ENCODE measurements at places on chromosomes 16 and 17. TPM values are rescaled to one million over a fixed set of nuclear protein-coding genes. Genes with fewer than 3 reads are reported as not detected.
A peak's percentile ranks its signal among the peaks of the same experiment; 100 is the strongest.

The GCSH gene
- total RNA-seq = 8.6 TPM

The KCNH6 gene
- not detected for total RNA-seq

The SHBG gene
- total RNA-seq = not detected

The SOCS1 gene
- 176 TPM for total RNA-seq

The CYGB gene
- 0.37 TPM for total RNA-seq

The SGCA gene
- not detected for total RNA-seq

- no peak overlapping the region for H3K27ac ChIP-seq
- H3K4me1 ChIP-seq = no peaks in the 10 kb centered on the region
- DNase-seq = no peak
- H3K27me3 ChIP-seq = peaks cover 3% of the 10 kb centered on the region
- H3K36me3 ChIP-seq = no peaks in the 10 kb centered on the region
These were observed 11.8 kb upstream of the MLYCD start for GRCh38 chr16:83887080-83887479.

- no peak for DNase-seq
- H3K27me3 ChIP-seq = peaks cover 3% of the 10 kb centered on the region
- no peak overlapping the region for H3K27ac ChIP-seq
- no peak overlapping the region for H3K4me3 ChIP-seq
- no peaks in the 10 kb centered on the region for H3K36me3 ChIP-seq
These were observed 23.1 kb downstream of the PRDM7 start for GRCh38 chr16:90053902-90054500.

- H3K27me3 ChIP-seq = no peaks in the 10 kb centered on the region
- H3K4me3 ChIP-seq = no peak overlapping the region
- no peaks in the 10 kb centered on the region for H3K4me1 ChIP-seq
- H3K27ac ChIP-seq = no peak overlapping the region
These were observed 306.3 kb downstream of the SOX9 start for GRCh38 chr17:72426948-72427760.

DNA sequence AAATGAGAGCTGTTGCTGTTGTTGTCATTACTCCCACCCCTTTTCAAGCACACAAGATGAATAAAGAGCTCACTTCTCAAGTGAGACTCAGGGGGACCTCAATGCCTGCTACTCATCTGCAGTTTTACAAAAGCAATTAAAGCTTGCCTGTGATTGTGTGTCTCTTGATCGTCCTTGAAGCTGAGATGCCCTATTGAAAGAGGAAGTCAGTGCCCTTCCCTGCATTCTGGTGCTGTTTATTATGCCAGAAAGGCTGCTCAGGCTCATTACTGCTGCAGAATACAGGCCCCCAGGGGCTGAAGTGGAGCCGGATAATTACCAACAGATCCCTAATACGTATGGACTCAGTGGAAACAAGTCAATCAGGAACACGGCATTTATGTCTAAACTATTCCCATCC, 147.2 kb downstream of the HS3ST2 start:
- no peak overlapping the region for H3K4me3 ChIP-seq
- no peaks in the 10 kb centered on the region for H3K36me3 ChIP-seq
- H3K27ac ChIP-seq = no peak overlapping the region
- no peaks in the 10 kb centered on the region for H3K4me1 ChIP-seq

GRCh38 chr17:50274142-50274896, at the start of gene TMEM92:
Gene TMEM92, plus strand, starts transcription at chr17:50274466. Its CDS starts 36 bp downstream, at chr17:50274502.
- DNase-seq = peak; percentile 39
- peaks cover 38% of the 10 kb centered on the region for H3K27me3 ChIP-seq
- H3K27ac ChIP-seq = no peak within 1 kb of the TSS
- peaks cover 13% of the 10 kb centered on the region for H3K4me1 ChIP-seq

- H3K4me1 ChIP-seq = peaks cover 21% of the 10 kb centered on the region
- H3K27ac ChIP-seq = no peak overlapping the region
- no peak overlapping the region for H3K4me3 ChIP-seq
- H3K27me3 ChIP-seq = peaks cover 6% of the 10 kb centered on the region
- DNase-seq = no peak
These were observed 1.3 kb upstream of the CENPV start for GRCh38 chr17:16354585-16354984.

DNA sequence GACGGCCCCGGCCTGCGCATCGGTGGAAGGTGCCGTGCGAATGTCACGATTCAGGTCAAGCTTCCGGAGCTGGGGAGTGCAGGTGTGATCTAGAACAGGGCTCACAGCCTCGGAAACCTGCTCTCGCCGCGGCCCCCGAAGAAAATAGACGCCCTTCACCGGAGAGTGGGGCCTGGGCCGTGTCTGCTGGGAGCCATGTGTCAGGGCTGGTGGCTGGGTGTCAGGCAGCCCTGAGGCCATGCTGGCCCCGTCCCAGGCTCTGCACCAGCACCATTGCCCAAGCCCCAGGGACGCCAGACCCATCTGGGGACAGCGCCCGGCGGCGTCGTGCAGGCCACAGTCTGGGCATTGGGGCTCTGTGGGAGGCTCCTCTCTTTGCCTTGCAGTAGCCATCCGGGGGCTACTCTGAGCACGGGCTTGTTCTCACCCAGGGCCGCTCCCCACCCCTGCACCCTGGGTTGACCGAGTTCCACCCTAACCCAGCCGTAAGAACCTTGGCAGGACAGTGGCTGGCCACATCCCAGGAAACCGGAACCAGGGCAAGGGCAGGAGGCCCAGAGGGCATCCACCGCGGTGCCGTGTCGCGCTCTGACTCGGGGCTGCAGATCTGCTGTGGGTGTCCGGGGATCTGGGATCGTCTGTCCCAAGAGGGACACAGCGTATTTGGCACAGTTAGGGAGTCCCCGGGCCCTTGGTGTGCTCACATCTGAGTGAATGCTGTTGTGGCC, 5.3 kb upstream of the NUDT16L1 start:
- DNase-seq = no peak
- no peak overlapping the region for H3K27ac ChIP-seq
- no peaks in the 10 kb centered on the region for H3K27me3 ChIP-seq
- no peak overlapping the region for H3K4me3 ChIP-seq

DNA sequence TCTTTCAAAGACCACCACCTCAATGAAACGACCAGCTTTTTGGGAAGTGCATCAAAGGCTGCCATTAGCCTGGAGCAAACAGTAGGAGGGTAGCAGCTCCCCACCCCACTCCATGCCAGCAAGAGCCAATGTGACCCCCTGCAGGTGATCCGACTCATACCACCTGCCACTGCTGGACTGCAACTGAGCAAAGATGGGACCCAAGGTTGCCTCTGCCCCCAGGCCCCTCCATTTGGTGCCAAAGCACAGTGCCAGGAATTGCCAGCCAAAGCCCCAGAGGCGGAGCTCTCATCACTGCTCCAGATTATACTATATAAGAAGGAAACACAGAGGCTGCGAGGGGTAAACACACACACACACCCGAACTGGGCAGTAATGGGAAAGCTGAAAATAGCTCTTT, 8.3 kb downstream of the PITPNM3 start:
- peak overlapping the region; percentile 80 for H3K27ac ChIP-seq
- no peak for DNase-seq
- H3K4me3 ChIP-seq = peak overlapping the region; percentile 74
- peaks cover 5% of the 10 kb centered on the region for H3K27me3 ChIP-seq

- no peak overlapping the region for H3K4me3 ChIP-seq
- H3K4me1 ChIP-seq = peaks cover 12% of the 10 kb centered on the region
- no peaks in the 10 kb centered on the region for H3K36me3 ChIP-seq
- H3K27ac ChIP-seq = no peak overlapping the region
These were observed 26.2 kb upstream of the PMFBP1 start for GRCh38 chr16:72198021-72198711.

DNA sequence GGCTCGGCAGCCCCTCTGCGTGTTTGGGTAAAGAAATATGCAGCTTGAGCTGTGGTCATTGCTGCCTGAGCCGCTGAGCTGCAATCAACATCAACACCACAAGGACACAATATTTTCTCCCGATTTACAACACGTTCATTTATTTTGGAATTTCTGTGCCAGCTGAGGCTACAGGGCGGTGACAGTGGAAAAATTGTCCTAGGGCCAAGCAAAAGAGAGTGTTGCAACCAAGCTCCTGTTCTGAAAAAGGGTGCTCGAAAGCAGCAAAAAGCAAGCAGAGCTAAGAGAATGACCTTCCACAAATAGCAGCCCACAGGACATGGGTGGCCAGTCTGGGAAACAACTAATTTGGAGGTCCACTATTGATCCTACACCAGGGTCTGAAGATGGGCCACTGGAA, 35.4 kb upstream of the NOG start:
- H3K4me3 ChIP-seq = no peak overlapping the region
- no peak for DNase-seq
- H3K4me1 ChIP-seq = no peaks in the 10 kb centered on the region

- no peak overlapping the region for H3K4me3 ChIP-seq
- no peak overlapping the region for H3K27ac ChIP-seq
- no peaks in the 10 kb centered on the region for H3K27me3 ChIP-seq
- H3K4me1 ChIP-seq = peaks cover 9% of the 10 kb centered on the region
- peaks cover 11% of the 10 kb centered on the region for H3K36me3 ChIP-seq
- no peak for DNase-seq
These were observed 132.5 kb downstream of the AATF start for GRCh38 chr17:37081287-37081686.

- H3K4me3 ChIP-seq = no peak overlapping the region
- no peak overlapping the region for H3K27ac ChIP-seq
- no peak for DNase-seq
- no peaks in the 10 kb centered on the region for H3K4me1 ChIP-seq
These were observed 27.1 kb upstream of the SPACA3 start for GRCh38 chr17:32964541-32964940.

DNA sequence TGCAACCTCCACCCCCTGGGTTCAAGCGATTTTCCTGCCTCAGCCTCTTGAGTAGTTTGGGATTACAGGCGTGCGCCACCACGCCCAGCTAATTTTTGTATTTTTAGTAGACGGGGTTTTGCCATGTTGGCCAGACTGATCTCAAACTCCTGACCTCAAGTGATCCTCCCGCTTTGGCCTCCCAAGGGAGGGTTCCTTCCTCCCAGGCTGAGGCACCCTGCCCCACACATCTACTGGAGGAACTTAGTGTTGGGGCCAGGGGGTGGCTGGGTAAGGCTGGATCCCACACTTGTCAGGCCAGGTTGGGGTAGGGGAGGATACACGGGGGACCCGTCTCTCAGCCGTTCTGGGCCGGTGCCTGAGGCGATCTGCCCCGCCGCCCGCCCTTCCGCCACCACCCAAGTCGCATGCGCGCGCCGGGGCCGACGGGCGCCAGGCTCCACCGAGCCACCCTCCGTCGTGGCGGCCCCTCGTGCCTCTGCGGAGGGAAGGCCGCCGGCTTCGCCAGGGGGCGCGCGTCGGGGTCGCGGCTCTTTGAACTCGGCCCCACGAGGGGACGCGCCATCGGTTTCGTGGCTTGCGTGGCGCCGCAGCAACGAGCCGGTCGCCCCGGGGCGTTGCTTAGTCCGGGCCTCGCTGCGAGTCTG, 15.9 kb downstream of the GRB7 start:
- peaks cover 43% of the 10 kb centered on the region for H3K4me1 ChIP-seq
- H3K27me3 ChIP-seq = no peaks in the 10 kb centered on the region
- peaks cover 5% of the 10 kb centered on the region for H3K36me3 ChIP-seq
- peak overlapping the region; percentile 93 for H3K27ac ChIP-seq

GRCh38 chr16:90033387-90033786, 14.1 kb upstream of the DBNDD1 start:
- no peak for DNase-seq
- no peak overlapping the region for H3K27ac ChIP-seq
- H3K4me3 ChIP-seq = no peak overlapping the region
- no peaks in the 10 kb centered on the region for H3K27me3 ChIP-seq

DNA sequence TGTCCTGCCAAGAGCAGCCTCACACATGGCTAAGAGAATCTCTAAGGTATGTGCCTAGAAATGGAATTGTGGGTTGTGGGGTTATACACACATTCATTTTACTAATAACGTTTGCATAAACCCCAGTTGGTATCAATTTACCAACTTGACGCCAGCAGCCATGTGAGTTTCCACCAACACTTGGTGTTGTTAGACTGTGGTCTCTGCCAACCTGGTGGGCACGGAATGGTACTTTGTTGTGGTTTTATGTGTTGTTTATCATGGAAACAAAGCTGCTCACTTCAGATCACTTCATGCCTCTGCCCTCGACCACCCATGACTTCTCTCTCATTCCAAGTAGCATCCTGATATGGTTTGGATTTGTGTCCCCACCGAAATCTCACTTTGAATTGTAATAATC, 152.0 kb upstream of the CDC42EP4 start:
- H3K27ac ChIP-seq = no peak overlapping the region
- DNase-seq = no peak
- peaks cover 7% of the 10 kb centered on the region for H3K4me1 ChIP-seq
- H3K4me3 ChIP-seq = no peak overlapping the region

- H3K36me3 ChIP-seq = peaks cover 27% of the 10 kb centered on the region
- H3K27me3 ChIP-seq = no peaks in the 10 kb centered on the region
- no peak overlapping the region for H3K4me3 ChIP-seq
- H3K4me1 ChIP-seq = peaks cover 6% of the 10 kb centered on the region
- no peak overlapping the region for H3K27ac ChIP-seq
These were observed 19.9 kb downstream of the PSME3IP1 start for GRCh38 chr16:57165938-57166337.

DNA sequence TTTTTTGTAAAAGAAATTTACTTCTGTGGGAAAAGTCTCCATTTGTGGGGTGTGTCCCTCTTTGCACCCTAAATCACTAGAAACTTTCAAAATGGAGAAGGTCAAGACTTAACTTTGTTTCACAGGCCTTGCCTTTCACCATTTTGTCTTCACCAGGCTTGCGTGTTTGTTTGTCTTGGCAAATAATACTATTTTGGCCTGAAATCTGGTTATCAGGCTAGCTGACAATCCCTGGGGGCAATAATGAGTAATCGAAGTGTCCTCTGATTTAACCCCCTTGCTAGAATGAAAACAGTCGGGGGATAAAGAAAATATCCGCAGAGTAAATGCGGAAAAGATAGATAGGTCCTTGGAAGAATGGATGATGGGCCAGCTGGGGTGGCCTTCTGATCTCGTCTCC, 34.5 kb downstream of the SLC39A11 start:
- no peak for DNase-seq
- H3K4me1 ChIP-seq = peaks cover 1% of the 10 kb centered on the region
- no peak overlapping the region for H3K27ac ChIP-seq
- no peaks in the 10 kb centered on the region for H3K27me3 ChIP-seq

- H3K36me3 ChIP-seq = no peaks in the 10 kb centered on the region
- no peak for DNase-seq
These were observed 14.1 kb upstream of the DNAI2 start for GRCh38 chr17:74259667-74260524.

All from activated naive CD8-positive, alpha-beta T cell treated with anti-CD3 and anti-CD28 coated beads, Interleukin-2, amount 10 ng/mL, durations not matched to agents 7 days and 5 days (primary cell).